Suppressor macrophage treated with lipopolysaccharide for 4 hours (primary cell): ENCODE measurements at places on chromosomes 4 and X.

GRCh38 chr4:111234939-111235338 is 612.1 kb upstream of the PITX2 start:
- DNase-seq = no peak

DNA sequence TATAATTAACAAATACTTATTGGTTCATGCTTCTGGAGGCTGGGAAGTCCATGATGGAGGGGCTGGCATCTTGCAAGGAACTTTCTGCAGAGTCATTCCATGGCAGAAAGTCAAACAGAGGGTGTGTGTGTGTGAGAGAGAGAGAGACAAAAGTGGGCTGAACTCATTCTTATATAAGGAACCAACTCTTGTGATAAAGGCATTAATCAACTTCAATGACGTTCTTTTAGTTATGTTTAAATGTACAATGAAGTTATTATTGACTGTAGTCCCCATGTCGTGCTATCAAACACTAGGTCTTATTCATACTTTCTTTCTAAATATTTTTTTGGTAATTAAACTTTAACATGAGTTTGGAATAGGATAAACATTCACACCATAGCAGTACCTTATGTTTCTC is 1408.8 kb downstream of the STIM2 start:
- no peak for DNase-seq

DNA sequence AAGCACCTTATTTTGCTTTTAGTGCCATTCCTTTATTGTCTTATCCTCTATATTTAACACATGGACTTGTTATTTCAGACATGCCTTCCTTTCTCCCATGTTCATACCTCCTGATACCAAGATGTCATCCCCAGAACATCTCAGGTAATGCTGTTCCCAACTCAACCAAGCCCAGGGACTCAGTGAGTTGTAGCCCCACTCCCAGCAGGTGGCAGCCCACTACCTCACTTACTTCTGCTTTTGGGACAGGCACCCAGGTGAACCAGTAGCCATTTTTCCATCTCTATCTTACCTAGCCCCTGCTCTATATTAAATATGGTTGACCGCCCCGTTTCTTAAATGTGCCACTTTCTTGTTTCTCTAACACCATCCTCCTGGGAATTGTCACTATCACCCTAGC is 199.0 kb downstream of the DCHS2 start:
- DNase-seq = no peak

GRCh38 chr4:127558489-127559407 is 74.0 kb upstream of the INTU start:
- no peak for DNase-seq

DNA sequence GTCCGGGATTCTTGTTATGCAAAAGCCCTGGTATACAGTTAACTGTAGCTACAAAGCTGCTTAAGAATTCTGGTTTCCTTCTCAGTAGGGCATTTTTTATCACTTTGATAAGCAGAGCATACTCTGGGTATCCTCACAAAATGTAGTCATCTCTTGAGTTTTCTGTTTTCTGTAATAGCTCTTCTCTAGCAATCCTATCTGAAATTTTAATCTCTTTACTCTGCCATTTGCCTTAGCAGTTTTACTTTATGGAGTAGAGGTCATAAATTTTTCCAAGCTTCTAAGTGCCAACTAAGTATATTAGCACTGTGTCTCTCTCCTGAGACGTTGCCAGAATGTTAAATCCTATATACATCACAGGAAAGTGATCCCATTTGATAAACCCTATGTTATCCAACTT is 28.0 kb upstream of the BANK1 start:
- DNase-seq = no peak

- no peak for DNase-seq
Measured at GRCh38 chrX:9816084-9816700, 30.0 kb downstream of the SHROOM2 start.

DNA sequence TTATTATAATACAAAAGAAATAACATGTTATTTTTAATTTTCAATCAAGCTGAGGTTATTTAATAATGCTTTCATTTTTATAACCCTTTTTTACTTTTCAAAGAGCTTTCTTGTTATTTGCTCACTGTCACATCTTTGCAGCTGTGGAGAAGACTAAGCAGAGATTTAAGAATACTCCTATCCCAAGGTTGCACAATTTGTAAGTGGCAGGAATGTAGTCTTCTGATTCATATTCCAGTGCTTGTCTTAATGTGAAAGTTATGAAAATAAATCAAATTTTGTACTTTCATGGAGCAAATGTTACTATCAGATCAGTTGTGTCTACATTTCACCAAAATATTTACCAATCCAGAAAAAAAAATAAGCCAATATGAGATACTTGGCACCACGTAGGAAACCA is 86.6 kb downstream of the DDIT4L start:
- no peak for DNase-seq

- no peak for DNase-seq
Measured at GRCh38 chr4:2172627-2173231, 69.2 kb downstream of the HAUS3 start.

GRCh38 chrX:12701628-12702027 is 89.6 kb upstream of the PRPS2 start:
- DNase-seq = peak; percentile 44

DNA sequence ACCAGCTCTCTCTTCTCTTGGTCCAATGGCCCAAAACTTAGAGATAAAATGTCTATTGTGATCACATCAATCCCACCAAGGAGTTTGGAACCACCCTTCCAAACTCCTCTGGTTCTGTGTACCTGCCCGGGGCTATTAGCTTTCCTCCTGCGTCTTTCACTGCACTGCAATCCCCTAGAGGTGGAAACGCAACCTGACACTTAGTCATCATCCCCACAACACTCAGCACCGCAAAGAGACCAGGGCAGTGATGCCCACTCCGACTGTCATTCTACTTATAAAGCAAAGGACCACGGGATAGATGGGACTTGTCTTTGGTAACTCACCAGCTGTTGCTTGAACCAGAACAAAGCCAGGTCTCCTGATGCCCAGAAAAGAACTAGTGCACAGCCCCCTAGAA is 22.0 kb downstream of the AFAP1 start:
- DNase-seq = no peak

DNA sequence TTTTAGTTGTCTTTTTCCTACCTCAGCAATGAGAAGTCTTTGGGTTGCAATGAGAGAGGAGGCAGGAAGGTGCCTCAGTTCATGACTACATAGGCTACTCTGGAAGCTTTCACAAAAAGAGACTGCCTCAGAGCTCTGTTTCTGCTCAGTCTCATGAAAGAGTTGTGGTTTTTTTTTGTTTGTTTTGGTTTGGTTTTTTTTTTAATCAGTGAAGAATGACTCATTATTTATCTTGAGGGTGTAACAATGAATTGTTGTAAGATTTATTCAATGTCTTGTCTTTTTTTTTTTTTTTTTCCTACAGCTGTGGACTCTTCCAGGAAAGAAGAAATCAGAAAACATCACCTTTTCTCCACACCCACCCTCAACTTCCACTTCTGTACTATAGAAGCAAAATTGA is 67.5 kb upstream of the CXCL13 start:
- no peak for DNase-seq

- DNase-seq = no peak
Measured at GRCh38 chr4:175330236-175330635, 412.1 kb downstream of the ADAM29 start.

GRCh38 chr4:2424581-2424980 is 5.8 kb downstream of the CFAP99 start:
- no peak for DNase-seq

DNA sequence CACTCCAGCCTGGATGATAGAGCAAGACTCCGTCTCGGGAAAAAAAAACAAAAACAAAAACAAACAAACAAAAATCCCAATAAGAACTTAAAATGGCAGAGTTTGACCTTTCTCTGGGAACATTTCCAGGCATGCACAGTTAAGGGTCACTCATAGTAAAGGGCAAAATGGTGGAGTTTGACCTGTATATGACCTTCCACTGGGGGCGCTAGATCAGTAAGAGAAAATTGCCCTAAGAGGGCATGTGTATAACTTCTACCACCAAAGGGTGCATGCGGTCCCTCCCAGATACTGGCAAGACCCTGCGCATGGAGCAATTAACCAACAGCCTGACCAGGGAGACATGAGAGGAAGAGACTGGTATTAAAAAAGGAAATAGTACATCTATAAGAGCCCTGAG is 177.2 kb downstream of the MOSPD2 start:
- DNase-seq = no peak

- DNase-seq = no peak
Measured at GRCh38 chr4:41611881-41612871, 74.2 kb downstream of the LIMCH1 start.

- peak; percentile 55 for DNase-seq
Measured at GRCh38 chrX:132292793-132293192, 73.5 kb upstream of the RAP2C start.

DNA sequence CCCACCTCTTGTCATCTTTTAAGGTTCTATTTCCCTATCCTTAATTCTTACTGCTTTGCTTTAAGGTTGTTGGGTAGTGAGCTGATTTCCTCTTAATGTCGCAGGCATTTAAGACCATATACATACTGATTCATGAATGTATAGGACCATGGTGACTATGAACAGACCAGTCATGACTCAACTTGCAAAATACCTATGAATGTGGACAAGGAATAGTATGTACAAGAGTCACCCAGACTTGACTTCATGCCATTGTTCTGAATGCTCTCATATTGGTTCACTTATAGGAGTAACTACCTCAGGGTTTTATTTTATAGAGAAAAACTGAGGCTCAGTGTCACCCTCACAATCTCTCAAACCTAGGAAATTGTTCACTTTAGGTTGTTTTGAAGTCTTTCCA is 44.3 kb downstream of the CCNG2 start:
- DNase-seq = no peak

- DNase-seq = no peak
Measured at GRCh38 chr4:71201817-71202576, 136.8 kb upstream of the SLC4A4 start.

DNA sequence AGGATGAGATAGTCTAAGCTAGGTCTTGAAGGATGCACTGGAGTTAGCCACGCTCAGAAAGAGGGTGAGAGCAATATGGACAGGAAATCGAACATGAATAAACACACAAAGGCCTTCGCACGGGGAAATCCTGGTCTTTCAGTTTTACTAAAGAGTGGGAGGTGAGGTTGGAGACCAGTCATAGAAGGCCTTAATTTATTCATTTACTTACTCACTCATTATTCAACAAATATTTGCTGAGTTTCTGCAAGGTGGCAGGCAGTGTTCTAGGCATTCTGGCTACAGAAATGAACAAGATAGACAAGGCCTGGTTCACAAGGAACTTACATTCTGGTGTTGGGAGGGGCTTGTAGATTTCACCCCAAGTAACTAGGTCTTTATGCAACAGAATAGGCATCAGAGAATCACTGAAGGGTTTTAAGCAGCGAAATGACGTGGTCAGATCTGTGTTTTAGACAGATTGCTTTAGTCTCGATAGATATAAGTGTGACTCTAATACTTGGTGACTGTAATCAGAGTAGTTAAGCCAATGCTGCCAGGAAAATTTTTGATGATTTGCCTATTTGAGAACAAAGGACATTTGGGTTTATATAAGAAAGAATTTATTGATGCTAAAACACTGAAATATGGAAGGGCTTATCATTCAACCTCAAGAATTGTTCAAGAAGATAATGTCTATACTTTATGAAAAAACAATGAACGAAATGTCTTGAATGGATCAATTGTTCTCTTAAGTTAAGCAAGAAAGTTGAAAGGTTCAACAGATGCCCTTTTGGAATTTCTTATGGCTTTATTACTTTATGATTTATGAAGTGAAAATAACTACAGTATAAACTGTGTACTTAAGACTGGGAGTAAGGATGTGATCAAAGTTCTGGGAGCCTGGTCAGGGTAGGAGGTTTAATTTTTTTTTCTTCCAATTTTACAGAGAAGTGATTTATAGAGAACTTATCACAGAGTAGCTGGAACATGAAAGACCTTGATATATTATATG is 184.4 kb upstream of the CASK start:
- DNase-seq = no peak

- DNase-seq = no peak
Measured at GRCh38 chrX:102684772-102685520, 27.3 kb upstream of the GPRASP2 start.

- no peak for DNase-seq
Measured at GRCh38 chr4:20480165-20480947, 219.9 kb upstream of the PACRGL start.
